Stimulated activated CD4-positive, alpha-beta T cell treated with anti-CD3 and anti-CD28 coated beads, Interleukin-4, amount 100 ng/mL, for 4 hours (primary cell): ENCODE measurements at places on chromosomes 3 and 15.

- no peak for DNase-seq
Observed at GRCh38 chr15:31333820-31334219, 7.2 kb downstream of the KLF13 start.

DNA sequence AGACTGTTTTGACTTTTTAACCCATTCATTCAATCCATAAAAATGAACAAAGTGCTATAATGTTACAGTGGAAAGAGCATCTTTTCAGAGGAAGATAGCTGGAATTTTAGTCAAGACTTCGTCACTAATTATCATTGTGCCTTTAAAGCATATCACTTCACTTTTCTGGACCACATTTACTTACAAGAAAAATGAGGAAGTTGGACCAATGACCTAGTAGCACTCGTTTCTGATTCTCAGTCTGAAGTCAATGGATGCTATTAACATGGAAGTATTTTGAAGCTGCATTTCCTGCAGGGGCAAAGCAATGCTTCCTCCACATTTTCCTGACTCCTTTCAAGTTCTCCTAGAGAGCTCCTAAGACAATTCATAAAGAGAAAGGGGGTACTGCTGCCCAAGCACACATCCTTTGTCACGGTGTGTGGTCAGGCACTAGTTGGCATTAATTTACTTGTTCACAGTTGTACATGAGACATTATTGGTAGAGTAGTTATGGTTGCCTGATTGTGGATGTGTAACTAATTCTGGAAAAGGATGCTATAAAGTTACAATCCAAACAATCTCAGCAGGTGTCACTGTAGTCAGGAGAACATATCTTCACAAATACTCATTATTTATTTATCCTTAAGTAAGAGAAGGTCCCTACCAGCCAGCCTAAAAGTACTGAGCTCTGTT is 1049.1 kb downstream of the FHIT start:
- DNase-seq, result no peak

DNA sequence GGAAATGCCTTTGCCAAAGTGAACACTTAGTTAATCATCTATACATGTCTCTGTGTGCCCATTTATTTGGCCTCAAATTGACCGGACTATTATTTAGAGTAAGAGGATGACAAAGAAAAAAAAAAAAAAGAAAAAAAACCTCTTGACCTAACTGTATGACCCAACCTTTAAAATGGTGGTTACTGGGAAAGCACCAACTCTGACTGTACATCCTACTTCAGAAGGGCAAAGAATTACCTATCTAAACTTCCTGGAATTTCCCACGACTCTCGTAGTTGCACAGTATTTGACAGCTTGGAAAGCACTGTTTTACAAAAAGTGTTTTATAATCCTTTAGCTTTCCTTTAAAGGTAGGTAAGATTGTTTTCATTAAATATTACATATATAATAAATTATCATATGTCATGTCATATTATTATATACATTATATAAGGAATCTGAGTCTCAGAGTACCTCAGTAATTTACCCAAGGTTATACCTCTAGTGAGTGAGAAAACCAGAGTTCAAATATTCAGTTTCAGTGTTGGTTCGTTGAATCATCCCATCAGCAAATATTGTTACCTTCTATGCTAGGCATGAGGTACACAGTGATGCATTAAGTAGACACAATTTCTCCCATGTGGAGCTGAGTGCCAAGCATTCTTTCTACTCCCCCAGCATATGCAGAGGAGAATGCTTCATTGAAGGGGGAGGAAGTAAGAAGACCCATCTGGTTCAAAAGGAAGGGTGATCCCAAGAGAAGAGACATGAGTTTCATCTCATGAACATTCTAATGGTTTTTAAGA is 5.0 kb downstream of the BCL2A1 start:
- DNase-seq, result no peak

DNA sequence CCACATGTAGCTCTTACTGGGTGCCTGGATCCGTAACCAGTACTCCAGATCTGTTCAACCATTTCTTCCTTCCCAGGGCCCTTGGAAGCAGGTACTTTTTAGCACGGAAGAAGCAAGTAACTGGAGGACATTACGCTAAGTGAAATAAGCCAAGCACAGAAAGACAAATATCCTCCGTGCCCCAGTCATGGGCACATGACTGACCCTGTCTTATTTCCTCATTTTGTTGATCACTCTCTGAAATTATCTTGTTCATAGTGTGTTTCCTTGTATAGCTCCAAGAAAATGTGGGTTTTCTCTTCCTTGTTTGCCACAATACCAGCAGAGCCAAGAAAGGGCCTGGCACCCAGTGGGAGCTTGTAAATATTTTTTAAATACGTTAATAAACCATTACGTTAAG is 32.2 kb upstream of the MTMR14 start:
- DNase-seq, result no peak

GRCh38 chr15:69931156-69931555 is 166.6 kb downstream of the TLE3 start:
- no peak for DNase-seq

- no peak for DNase-seq
Observed at GRCh38 chr3:113277941-113278598, 66.7 kb downstream of the BOC start.

DNA sequence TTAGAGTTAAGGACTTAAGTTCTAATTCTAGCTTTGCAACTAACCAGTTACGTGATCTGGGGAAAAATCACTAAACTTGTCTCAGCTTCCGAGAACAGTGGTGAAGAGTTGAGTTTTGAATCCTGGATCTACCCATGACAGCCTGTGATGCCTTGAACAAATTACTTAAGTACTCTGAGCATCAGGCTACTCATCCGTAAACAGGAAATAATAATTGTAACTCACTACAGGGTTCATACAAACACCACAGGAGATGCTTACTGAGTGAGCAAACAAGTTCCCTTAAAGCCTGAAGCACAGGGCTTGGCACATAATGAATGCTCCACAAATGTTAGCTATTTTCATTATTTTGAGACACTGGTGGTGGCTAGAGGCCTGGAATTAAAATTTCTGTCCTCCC is 158.8 kb downstream of the ERC2 start:
- DNase-seq, result no peak

GRCh38 chr15:89863918-89864317 is 29.9 kb downstream of the AP3S2 start:
- DNase-seq, result no peak

DNA sequence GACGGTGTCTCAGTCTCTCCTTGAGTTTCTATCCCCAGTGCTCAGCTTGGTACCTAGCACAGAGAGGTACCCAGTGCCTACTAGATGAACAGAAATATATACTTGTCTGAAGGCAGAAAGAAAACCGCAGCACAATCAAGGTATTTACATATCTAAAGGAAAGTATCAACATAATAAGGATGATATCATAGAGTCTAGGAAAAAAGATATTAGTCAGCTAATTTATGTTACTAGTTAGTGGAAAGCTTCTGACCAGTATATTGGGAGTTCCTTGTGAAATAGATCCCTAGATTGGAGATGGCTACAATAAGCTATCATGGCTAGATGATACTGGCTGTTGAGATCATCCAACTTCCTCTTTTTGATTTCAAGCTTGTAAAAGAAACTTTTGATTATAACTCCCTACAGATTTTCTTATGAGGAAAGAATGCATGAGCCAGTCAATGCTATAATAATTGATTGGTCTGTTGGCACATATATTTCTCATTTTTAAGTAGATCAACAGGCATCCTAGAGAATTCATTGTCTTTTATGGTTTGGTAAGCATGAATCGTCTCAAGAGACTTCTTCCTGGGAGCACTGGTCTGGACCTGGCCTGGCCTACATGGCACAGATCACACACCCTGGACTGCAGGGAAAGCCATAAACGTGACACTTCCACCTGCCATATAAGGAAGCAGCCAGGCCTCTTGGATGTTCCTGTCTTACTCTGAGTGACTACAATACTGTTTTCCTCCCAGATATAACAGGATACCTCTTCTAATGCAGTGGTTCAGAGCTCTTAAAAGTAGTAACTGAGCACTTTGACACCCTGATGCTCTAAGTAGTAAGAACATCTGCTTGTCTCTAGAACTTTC is 60.7 kb downstream of the IMPG2 start:
- DNase-seq, result no peak

DNA sequence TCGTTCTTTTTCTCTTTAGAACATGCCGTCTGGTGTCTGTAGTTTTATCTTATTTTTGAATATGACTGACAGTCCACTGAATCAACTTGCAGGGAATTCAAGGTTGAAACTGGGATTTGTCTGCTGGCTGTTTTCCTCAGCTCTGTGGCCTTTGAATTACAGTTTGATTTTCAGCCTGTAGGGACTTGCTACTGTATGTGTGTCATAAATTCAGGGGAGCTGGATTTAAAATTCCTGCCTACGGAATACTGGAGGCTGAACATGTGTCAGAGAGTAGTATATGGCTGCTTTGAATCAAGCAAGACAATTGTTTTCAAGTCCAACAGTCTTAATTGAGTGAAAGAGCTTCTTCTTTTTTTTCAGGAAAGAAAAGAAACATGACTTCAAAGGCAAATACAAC is 33.9 kb downstream of the RARB start:
- no peak for DNase-seq

- DNase-seq, result no peak
Observed at GRCh38 chr15:47755941-47756340, 38.6 kb downstream of the SEMA6D start.
